Hematopoietic multipotent progenitor cell treated with erythropoietin and hydrocortisone succinate and interleukin-3 and kit ligand, for 17 days (in vitro differentiated cells): ENCODE measurements at places on chromosomes 3 and 15.
A peak's percentile ranks its signal among the peaks of the same experiment; 100 is the strongest.

DNA sequence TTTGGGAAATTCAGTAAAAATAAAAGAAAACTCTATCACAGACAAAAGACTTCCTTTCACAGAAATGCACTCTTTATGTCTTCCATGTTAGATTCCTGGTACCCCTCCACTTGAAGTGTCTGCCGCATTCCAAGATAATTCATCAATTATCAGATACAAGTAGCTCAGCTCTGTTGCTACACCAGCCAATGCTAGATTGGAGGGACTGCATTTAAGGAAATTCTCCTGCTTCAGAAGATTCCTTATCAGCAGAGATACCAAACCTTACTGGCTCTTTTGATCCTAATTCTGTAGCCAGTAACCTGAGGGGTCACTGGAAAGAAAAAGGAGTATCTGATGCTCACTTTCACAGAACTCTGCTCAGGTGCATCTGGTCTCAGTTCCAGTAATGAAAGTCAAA lies 63.9 kb downstream of the TM4SF4 start:
- DNase-seq, result no peak

- no peak for DNase-seq
These were observed 170.0 kb downstream of the SEMA6D start for GRCh38 chr15:47887241-47887800.

GRCh38 chr3:122770521-122771202 lies 23.0 kb downstream of the HSPBAP1 start:
- DNase-seq, result no peak

DNA sequence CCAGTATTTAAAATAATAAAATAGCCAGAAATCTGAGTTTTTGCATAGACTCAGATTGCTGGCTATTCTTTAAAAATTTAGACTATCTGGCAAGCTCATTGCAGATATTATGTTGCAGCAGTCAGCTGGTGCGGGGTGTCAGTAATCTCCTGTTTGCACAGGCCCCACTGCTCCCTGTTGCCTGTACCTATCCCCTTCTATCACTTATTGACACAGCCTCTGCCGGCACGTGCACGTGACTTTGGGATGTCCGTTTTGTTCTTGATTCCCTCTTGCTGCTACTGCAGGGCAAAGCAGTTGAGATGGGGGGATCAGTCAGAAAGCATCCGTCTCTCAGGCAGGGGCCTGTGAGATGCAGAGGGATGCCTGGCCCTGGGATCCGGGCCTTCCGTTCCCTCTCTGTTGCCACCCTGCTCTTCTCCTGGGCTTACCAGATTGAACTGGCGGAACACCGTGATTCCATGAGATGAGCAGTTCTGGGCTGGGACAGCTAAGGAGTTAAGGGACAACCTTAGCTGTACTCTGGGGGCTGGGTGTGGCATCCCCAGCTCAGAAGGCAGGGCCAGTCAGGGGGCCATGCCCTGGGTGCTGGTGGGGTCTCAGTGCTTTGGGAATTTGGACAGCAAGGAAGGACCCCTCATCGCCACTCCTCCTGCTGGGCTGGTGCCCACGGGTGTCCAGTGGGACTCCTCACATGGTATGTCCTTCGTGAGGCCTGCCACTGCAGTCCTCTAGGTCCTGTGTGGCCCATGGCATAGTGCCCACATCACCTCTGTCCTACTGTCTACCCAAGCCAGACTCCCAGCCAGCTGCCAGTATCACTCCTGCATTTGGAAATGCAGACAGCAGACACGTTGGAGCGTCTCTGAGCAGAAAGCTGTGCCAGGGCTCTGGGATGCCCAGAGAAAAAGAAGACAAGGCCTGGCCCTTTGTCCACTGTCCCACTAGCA lies 11.8 kb downstream of the MRAS start:
- no peak for DNase-seq

DNA sequence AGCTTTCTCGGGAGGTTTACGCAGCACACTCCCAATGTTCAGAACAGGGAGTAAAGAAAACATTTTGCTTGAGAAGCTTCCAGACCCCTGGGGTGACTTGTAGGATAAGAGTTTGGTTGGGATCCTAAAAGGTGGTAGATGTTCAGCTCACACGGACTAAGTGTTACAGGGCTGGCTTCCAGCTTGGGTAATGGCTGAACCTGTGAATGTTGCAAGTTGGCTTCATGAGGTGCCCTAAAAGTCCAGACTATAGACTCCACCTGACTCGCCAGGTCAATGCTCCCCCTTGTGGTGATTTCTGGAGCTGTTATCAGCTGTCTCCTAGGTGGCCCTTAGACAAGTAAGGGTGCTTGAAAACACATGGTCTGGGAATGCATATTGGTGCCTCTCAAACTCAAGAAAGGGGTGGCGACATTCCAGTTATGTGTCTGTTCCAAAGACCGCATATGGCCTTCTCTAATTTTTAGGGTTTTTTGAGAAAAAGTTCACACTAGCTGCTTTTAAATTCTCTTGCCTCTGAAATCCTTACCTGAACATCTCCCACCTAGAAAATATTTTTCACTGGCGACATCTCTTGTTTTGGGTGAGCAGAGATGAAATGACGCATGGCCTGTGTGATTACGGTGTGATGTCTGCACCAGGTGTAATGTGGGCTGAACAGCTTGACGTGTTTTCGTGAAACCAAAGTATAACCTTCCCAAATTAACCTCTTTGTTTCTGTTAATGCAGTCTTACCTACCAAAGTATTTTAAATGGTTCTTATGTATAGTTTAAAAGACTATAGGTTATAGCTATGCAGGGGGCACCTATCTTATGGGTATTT lies 175.7 kb upstream of the KBTBD8 start:
- peak; percentile 55 for DNase-seq

DNA sequence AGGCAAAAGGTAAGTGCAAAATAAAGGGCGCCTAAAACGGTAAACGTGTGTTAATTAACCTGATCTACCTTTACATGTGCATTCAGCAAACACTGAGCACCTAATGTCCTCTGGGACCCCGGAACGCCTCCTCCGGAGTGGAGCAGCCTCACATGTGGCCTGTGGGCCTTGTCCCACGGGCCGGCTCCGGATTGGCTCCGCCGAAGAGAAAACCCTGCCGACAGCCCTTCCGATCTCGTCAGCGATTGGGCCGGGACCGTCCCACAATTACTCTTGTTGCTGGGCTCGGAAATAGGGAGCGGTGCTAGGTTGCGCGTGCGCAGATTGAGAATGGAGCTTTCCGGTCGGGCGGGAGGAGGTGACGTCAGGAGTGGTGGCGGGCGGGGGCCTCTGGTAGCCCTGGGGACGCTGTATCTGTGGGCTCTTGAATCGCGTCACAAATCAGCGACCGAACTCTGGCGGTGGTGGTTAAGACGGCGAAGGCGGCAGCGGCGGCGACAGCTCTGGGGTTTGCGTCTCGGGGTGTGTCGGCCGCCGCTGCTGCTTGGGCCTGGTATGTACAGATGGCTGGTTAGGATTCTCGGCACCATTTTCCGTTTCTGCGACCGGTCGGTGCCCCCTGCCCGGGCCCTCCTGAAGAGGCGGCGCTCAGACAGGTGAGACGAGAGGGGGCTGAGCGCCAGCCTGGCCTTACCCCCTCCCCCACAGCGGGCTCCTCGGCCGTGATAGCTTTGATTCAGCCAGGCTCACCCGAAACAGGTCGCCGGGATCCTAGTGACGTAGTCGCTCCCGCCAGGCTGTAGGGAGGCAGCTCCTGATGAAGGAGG lies at the start of gene SENP2:
Gene SENP2, plus strand, starts transcription at position 437 of the 827 bp plus-strand sequence. Its CDS starts 119 bp downstream, at position 556.
- peak; percentile 99 for DNase-seq

DNA sequence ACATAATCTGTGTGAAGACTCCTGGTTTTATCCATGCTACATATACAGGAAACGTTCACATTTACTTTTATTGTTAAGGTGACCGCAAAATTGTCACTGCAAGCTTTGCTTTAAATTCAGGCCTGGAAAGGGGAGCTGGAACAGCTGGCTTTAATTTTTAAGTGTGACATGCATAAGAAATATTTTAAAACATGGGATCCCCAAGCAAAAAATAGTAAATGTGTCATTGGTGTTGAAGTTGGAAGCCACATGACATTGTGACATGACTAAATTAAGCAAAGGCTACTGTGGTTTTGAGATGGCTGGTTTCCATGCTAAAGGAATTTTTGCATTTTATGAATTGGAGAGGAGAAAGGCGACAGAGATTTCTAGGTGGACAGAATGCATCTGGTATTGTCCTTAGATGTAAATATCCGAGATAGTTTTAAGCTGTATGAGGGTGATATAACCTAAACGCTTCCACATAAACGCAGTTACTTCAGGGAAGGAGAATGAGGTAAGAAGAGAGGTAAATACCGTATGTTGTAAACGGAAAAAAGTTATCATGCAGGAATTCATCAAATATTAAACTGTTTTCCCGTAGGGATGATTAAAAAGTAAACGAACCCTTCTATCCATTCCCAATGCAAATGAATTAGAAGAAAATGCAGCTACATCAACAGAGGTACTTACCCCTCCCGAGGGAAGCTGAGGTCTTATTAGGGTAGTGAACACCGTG lies 927 bp upstream of the FYTTD1 start:
- DNase-seq, result no peak

- no peak for DNase-seq
These were observed 19.2 kb downstream of the LYSMD2 start for GRCh38 chr15:51718219-51718618.

DNA sequence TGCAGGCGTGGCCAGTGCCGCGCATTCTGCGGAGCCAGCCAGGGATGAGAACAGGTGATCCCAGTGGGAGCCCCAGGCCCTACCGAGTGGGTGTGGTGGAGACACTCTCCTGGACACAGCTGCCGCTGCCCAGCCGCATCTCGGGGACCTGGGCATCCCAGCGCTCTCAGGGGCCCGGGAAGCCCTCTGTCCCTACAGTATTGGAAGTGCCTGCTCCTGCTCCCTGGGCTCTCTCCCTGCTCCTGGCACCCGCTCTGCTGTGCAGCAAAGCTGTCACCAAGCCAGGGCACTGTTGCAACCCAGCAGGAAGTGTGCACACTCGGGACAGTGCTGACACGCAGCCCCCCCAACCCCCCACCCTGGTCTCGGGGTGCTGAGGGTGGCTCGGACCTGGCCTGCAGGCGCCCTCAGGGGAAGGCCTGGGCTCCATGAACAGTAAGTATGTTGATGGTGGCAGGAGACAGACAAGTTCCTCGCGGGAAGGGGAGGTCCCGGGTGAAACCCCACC lies 1177.4 kb upstream of the GBE1 start:
- DNase-seq, result no peak

- no peak for DNase-seq
These were observed 14.2 kb downstream of the TMEM43 start for GRCh38 chr3:14138878-14139655.
